ENCODE measurements at places on chromosomes 11 and 22.

DNA sequence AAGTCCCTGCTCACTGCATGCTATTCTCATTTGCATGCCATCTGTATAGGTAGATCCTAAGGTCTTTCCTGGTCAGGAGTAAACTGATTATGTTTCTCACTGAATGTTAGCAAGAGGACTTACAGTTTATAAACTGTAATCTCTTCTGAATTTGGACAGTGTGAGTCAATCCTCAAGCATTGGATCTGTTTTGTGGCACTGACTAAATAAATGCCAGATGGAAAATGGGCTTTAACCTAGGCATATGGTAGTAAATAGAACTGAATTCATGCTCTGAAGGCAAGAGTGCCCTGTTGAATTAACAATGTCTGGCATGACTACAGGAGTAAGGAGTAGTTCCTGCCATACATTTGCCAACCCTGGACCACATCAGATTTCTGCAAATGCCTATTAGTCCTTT, 11.4 kb downstream of the FAM181B start:
- DNase-seq: no peak

- DNase-seq: no peak
These were observed 3.8 kb upstream of the GP1BB start for GRCh38 chr22:19719488-19720021.

DNA sequence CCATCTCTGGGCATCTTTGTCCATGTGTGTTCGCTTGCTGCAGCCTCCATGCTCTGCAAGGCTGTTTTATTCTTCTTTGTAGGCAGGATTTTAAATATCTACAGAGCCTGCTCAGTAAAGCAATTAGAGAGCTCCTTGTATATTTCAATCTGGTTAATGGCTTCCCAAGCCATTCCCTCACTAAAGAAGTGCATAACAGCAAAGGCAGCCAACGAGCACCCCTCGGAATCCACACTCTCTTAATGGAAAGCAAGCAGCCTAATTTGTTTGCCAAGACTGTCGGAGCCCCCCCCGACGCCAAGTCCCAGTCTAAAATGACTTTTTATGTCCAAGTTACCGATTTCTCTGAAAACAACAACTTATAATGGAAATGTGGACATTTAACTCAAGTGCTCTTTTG, 123.6 kb downstream of the ARL14EP start:
- DNase-seq: no peak

DNA sequence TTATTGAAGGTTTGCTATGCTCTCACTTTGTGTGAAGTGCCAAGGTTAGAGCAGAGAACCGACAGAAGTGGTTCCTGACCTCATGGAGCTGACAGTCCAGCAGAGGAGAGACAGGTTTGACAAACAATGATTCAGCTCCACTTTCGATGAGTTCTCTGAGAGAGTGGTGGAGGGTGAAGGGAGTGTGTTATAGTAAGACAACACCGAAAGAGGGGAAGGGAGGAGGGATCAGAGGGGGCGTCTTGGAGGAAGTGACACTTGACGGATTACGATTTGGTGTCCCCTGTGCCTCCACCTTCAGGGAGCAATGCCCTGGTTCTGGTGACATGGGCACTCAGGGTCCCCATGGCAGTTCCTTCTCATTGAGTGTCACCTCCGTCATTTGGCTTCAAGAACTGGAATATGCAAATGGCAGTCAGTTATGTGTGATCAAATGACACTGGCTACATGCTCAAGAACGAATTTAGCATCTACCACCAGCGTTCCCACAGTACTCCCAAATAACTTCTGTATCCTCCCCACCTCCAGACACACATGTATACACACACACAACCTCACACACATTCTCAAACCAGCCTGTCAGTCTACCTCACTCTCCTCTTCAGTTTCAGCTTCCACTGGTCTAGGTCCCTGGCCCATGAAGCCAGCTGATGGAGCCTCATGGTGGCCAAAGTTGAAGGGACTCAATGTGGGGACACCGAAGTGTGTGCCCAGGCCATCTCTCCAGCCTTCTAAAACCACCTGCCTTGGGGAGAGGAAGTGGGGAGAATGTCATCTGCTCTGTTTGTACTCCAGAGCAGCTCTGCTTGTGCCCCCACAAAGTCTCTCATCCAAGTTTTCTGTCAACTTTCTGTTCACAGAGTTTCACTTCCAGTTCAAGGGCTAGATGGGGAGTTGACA, 31.4 kb upstream of the NUP160 start:
- no peak for DNase-seq

- DNase-seq: no peak
These were observed 12.8 kb downstream of the ZMAT5 start for GRCh38 chr22:29753808-29754657.

DNA sequence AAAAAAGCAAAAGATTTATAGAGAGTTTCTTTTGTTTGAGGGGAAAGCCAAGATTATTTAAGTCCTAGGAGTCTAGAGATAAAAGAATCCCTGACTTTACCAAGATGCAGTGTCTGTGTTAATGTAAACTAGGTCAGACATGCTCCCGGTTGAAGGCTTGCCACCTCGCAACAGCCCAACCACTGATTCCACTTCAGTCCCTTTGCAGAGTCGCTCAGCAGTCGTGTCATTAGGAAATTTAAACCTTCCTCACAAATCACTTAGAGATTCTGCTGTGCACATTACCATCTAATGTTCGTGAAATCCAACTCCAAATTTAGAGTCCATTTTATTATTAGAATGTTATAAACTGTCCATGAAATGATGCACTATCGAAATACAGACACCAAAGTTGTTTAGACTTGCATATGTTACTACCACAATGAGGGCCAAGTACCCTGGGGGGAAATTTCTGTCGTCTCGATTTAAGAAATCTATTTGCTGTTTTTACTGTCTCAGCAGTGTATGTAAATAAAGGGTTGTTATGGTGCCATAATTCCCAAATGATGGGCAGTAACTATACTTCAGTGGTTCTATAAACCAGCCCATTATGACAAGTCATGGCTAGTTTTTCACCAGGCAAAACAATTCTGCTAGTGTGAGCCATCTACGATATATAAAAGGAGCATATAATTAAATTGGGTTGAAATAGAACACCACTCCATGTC, 101.4 kb upstream of the MTNR1B start:
- DNase-seq: no peak

GRCh38 chr11:73034331-73034730, 107.8 kb downstream of the FCHSD2 start:
- DNase-seq: no peak

DNA sequence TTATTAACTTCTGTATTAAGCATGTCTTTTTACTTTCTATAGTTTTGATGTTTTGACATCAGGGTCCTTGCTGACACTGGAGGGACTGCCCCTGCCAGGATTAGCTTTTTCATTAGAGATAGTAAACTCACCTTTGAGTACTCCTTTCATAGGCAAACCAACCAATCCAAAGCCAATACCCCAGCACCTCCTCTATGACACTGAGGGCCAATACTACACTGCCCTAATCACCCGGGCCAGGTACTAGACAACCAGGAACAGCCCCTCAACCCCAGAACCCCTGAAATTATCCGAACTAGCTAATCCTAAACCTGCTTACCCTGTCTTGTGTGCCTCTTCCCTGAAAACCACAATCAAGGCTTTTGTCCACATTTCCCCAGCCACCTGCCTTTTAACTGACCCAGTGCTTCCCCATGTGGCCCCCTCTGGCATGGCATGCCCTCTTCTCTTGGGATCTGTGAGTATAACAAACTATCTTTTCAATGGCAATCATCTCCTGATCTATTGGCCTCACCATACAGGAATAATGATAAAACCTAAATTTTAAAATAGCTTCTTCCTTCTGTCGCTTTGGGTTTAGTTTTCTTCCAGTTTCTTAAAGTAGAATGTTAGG, 31.2 kb downstream of the RAB6A start:
- no peak for DNase-seq

DNA sequence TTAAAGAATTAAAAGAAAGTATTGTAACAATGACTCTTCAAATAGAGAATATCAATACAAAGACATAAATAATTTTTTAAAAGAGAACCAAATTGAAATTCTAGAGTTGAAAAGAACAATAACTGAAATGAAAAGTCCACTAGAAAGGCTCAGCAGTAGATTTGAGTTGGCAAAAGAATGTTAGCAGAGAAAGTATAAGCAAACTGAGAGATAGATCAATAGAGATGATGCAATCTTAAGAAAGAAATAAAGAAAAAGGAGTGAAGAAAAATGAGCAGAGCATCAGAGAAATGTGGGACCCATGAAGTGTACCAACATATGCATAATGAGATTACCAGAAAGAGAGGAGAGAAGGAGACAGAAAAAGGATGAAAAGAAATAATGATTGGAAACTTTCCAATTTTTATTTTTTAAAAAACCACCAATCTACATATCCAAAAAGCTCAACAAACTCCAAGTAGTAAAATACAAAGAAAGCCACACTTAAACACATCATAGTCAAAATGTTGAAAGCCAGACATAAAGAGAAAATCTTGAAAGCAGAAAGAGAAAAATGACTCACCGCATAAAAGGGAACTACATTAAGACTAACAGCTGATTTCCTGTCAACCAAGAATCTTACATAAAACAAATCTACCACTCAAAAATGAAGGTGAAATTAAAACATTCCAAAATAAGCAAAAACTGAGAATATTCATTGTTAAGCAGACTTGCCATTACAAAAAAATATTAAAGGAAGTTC, 20.9 kb downstream of the NCF4 start:
- peak; percentile 8 for DNase-seq

- peak; percentile 35 for DNase-seq
These were observed 504 bp upstream of the ZNF215 start for GRCh38 chr11:6925636-6926207.

- DNase-seq: peak; percentile 26
These were observed 35.8 kb upstream of the HSD17B12 start for GRCh38 chr11:43644621-43645299.

Data from fibroblast of pulmonary artery (primary cell).